ENCODE measurements at places on chromosomes 13 and 19.
A peak's percentile ranks its signal among the peaks of the same experiment; 100 is the strongest.

DNA sequence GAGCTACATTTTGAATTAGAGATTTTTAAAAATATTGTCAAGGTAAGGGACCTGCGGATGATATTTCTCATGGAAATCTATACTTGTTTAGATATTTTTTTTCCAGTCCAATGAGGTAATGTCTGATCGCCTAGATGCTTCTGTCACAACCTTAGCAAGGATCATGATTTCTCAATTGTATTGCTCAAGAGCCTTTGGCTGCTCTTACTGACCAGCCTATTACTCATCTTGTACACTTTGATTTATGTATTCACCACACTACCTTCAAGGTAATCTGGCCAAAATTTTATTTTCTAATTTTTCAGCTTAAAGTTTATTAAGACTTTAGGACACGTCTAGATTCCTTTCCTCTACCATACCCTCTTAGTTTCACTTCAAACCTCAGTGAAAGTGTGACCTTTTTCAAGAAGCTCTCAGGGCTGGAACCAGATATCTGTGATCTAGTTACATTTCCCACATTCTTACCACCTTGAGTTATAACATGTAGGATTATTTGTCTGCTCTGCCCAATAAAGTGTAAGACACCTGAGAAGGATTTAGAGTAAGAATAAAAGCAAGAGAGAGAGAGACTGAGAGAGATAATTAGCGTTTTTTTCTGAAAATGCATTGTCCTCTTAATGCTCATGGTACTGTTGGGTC is 197.1 kb downstream of the ITGBL1 start:
- no peak for DNase-seq

GRCh38 chr19:42301646-42302203 is at the start of gene PRR19:
TSS of gene PRR19 (plus strand) at chr19:42302132. CDS start at chr19:42309585, 7,453 bp downstream.
- no peak for DNase-seq

GRCh38 chr13:43911278-43911677 is 31.6 kb downstream of the LACC1 start:
- no peak for DNase-seq

- DNase-seq = peak; percentile 47
These were observed 216.4 kb upstream of the TRPC4 start for GRCh38 chr13:38086013-38086412.
